Iris pigment epithelial cell (primary cell): ENCODE measurements at places on chromosomes 6 and 20.

DNA sequence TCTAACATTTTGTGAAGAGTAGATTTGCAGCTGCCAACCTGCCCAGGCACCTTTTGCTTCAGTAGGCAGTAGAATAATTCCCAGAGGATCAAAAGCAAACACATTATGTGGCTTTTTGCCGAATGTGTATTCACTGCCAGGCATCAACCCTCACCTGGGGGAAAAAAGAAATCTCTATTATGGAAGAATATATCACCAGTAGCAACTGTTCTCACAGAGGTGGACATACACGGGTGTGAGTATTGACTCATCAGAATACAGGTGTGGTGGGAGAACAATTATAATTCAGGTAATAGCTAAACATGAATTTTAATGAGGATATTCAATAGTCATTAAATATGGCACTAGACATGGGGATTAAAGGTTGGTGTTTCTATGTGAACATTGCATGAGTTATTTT lies 910.7 kb downstream of the TFAP2A start:
- DNase-seq: no peak

- no peak for DNase-seq
Measured at GRCh38 chr6:36804563-36804962, 34.7 kb downstream of the CPNE5 start.

GRCh38 chr6:129599467-129599866 lies 110.5 kb downstream of the ARHGAP18 start:
- no peak for DNase-seq

GRCh38 chr6:26087284-26088115 lies at the start of gene HFE:
TSS of gene HFE (plus strand) at chr6:26087429. CDS start at chr6:26087441, 12 bp downstream.
- DNase-seq: peak; percentile 64

GRCh38 chr6:109456111-109456583 lies 575 bp upstream of the MICAL1 start:
- no peak for DNase-seq

- no peak for DNase-seq
Measured at GRCh38 chr6:138031417-138031816, 75.8 kb downstream of the PERP start.

DNA sequence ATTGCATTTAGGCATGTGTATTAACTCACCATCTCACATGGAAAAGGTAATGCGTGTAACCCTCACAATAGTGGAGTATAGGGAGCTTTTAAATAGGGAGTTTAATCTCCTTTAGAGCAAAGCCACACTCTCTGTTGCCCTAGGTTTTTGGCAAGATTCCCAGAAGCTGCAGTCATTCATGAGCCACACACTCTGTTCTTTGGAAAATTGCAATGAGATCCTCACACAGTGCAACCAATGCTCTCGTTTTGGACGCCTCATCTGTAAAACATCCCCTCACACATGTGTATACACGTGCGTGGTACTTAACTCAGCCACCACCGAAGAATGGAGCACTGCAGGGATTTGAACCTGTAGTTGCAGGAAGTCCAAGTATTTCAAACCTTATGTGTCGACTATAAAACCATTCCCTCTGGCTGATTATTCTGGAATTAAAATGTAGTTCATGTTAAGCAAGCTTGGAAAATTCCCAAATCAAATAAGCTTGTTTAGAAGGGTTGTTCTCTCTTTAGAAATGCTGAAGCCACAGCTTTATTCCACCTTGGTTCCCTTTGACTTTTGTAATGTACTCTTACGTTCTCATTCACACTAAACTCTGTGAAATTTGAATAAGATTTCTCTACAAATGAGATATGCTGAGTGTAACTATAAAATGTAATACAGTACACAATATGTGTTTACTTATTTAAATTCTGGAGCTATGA lies 489.8 kb upstream of the MANEA start:
- DNase-seq: peak; percentile 93

- peak; percentile 50 for DNase-seq
Measured at GRCh38 chr20:16292226-16292880, 280.9 kb downstream of the KIF16B start.
